ENCODE measurements at places on chromosomes 6 and 20.

DNA sequence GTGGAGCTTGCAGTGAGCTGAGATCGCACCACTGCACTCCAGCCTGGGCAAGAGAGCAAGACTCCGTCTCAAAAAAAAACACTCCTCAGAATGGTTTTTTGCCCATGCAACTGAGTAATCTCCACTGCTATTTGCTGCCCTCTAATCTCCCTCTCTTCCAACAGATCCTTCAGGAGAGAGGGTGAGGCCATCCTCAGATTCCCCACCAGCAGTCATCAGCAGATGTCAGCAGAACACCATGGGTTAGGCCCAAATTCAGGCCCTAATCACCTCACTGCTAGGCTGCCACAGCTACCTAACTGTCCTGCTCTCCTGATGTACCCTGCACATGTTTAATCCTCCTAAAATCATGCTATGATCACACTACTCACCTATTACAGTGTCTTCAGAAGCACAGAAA lies 63.2 kb upstream of the BEND6 start:
- DNase-seq: peak; percentile 18

DNA sequence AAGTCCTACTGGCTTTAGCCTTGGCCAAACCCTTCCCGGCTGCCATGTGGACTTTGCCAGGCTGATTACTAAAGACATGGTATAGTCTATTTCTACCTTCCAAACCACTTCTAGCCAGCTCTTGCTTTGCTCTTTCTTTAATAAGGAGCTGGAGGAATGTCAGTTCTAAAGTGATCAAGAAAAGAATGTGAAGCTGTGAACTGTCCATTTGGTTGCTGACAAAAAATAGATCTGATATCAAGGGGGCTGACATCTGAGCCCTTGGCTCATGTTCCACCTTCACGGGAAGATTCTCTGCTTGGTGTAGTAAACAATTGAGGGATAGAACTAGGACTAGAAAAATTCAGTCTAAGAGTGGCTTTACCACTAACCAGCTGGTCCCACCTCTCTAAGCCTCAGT lies 22.6 kb downstream of the GNAS-AS1 start:
- no peak for DNase-seq

DNA sequence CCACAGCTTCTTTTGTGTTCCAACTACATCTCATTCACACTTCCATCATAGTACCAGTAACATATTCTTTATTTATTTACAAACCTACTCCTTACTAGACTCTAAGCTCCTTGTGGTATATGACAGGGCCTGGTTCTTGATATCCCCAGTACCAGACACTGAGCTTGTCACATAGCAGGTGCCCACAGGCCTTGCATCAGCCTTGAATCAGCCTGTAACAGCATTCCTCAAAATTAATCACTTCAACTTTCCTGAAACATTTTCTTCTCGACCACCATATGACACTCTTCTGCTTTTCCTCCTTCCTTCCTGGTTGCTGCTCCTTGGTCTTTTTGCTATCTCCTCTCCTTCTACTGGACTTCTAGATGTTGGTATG lies 24.7 kb upstream of the SRPK1 start:
- DNase-seq: no peak

- no peak for DNase-seq
These were observed 24.5 kb upstream of the POPDC3 start for GRCh38 chr6:105204331-105204730.

GRCh38 chr6:155483858-155484257 lies 28.2 kb upstream of the NOX3 start:
- no peak for DNase-seq

- DNase-seq: no peak
These were observed 120.3 kb upstream of the MOCS1 start for GRCh38 chr6:40054602-40055001.

DNA sequence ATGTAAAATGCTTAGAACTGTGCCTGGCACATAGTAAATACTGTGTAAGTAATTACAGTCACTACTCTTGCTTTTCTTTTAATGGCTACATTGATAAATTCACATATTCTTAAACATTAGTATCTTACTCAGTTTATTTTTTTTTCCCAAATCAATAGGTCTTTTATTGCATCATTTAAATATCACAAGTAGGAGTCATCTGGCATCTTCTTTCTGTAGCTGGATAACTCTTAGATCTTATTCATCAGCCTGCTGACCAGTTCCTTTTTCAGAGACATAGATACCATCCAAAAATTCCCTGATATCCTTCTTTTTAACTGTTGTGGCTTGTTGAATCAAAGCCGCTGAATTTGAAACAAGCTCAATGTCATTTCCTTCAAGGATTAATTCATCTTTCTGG lies 20.0 kb upstream of the PHF3 start:
- no peak for DNase-seq

GRCh38 chr20:48065833-48066232 lies 280.6 kb upstream of the SULF2 start:
- DNase-seq: no peak

- DNase-seq: peak; percentile 78
These were observed 954 bp downstream of the HSD17B8 start for GRCh38 chr6:33205191-33206026.

GRCh38 chr6:158860279-158860865 lies 41.2 kb upstream of the EZR start:
- DNase-seq: no peak

GRCh38 chr6:119360262-119360915 lies 10.8 kb upstream of the MAN1A1 start:
- DNase-seq: no peak

DNA sequence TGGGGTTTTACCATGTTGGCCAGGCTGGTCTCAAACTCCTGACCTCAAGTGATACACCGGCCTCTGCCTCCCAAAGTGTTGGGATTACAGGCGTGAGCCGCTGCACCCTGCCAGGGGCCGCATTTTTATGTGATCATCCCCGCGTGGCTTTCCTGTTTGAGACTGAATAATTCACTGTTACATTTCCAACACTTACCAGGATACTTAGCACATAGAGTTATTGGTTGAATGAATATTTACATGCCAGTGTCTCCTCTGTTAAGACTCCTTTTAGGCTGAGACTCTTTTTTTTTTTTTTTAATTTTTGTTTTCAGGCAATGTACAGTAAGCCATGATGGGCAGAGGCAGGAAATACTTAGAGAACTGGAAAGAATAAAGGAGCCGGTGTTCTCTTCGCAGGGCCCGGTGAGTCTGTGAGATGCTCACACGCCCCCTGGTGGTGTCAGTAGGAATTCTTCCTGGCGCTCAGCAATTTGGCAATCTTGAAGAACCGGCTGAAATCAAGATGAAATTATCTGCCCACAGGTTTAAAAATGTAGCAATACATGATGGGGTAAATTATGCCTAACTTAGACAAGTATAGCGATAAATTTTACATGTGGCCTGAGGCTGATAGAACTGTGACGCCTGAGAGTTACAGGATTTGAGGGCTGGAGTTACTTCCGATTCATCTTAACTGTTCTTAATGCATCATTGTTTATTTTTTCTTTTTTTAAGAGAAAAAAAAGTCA lies 7.6 kb upstream of the RNF114 start:
- DNase-seq: peak; percentile 85

- no peak for DNase-seq
These were observed 299.0 kb upstream of the STXBP5 start for GRCh38 chr6:146905181-146905704.

- peak; percentile 26 for DNase-seq
These were observed 179.3 kb downstream of the CARMIL1 start for GRCh38 chr6:25458485-25458884.

DNA sequence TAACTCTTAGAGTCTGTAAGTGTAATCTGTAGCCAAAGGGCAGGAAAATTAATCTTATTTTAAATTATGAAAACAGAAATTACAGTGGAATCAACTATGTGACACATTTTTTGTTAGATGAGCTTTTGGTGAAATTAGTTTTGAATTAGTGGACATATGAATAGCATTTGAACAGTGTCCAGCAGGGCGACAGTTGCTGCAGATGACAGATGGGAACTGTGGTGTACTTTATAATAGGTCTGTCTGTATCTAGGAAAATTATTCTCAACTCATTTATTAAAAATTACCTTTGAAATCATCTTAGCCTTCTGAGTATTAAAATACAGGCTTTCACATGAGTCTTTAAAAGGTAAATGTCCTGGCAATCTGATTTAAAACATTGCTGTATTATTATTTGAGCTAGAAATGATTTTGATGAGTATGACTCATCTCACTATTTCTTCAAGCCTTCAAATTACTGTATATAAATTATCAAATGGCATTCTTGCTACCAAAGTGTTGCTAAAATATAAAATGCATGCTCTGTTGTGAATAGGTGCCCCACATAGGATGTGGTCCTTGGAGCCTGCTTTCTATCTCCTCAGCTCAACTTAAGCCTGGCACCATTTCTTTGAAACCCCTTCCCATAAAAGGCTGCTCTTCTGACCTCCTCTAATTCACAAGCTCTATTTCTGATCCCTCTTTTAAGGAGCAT lies 150.4 kb downstream of the C6orf58 start:
- no peak for DNase-seq

GRCh38 chr6:111484633-111484930 lies 1.6 kb upstream of the REV3L start:
- DNase-seq: no peak

DNA sequence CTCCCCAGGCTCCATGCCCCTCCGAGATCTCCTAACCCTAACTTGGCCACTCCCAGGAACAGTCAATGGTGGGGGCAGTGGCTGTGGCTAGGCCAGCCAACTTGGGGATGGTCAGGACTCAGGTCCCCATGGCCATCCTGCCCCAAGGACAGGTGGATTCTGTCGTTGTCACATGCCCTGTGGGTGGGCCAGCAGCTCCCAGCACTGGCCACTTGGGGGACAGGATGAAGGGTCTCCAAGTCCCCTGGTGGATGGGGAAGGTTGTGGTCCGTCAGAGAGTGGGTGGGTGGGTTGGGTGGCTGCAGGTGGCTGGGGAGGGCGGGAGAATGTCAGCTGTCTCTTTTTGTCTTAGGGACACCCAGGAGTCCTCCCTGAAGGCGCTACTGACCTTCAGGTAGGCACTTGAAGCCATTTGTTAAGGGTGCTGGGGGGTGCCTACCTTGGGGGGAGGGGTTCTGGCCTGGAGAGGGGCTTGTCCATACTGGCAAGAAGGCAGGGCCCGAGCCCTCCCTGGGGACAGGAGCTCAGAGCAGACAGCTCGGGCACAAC lies 5.5 kb downstream of the COL9A3 start:
- no peak for DNase-seq

DNA sequence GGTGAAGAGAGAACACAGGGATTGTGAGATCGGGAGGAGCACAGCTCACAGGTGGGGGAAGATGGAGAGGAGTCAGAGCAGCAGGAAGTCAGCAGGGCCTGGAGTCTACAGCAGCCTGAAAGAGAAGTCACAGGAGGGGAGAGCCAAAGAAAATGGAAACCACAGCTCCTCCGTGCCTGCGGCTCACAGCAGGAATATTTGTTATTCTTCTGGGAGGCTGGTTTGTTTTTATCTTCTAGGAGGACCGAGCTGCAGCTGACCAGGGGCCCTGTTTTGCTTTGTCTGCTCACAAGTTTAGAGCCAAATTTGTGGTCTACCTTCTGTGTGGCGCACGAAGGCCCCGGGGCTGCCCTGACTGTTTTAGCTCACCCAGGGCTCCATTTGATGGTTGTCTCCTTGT lies 81.8 kb downstream of the CLIC5 start:
- no peak for DNase-seq

DNA sequence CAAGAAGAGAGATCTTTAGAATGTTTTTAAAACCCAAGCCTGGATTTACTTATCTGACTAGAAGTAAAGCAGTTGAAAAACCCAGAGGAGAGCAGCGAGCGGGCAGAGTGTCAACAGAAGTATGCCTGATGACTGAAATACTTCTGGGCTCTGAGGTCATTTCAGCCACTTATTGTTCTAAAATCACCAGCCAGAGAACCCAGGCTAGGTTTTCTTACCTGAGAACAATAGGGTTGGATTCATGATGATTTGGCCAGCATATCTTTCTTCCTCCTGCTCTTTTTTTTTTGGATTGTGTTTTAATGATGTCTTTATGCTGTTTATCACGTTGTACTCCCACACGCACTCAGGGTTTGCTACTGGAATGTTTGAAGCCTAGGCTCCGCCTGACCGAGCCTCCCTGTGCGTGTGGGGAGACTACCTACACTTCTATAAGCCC lies 63.0 kb upstream of the KIF25 start:
- no peak for DNase-seq

DNA sequence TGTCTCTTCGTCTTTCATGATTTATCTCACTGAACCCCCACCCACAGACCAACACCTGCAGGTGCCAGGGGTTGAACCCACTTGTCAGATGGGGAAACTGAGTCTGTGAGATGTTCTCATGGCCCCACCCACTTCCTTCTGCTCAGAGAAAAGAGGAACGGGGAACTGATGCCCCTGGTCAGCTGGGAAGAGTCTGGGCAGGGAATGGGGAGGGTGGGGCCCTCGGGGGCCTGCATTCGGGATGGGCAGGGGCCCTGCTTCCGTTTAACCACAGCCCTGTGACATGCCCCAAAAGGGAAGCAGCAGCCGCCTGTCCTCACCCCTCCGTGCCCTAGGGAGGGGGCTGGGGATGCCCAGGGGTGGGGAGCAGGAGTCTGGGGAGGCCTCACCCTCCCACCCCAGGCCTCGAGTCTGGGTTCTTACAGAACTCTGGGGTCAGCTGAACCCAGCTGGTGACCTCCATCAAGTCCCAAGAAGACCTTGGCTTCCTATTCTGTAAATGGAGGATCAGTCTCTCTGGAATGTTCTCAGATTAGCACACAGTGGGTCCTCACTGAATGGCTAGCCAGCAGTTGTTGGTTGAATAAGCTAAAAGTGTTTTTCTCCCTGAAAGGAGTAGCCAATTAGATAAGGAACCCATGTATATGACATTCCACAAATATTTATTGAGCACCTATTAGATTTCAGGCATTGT lies 81.5 kb downstream of the CEBPB start:
- no peak for DNase-seq

DNA sequence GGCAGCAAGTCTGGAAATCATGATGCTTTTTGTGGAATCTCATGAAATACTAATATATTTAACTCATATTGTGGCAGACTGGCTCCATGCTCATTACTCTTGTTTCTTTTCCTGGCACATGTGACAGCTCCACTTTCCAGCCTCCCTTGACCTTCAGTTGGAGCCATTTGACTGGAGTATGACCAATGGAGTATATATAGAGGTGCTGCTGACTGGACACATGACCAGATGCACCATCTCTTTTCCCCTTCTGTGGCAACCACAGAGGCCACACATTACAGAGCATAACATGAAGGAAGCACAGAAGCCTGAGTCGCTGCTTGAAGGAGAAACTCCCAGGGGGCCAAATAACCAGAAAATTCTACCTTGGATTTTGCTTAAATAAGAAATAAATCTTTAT lies 77.4 kb downstream of the MKKS start:
- no peak for DNase-seq

DNA sequence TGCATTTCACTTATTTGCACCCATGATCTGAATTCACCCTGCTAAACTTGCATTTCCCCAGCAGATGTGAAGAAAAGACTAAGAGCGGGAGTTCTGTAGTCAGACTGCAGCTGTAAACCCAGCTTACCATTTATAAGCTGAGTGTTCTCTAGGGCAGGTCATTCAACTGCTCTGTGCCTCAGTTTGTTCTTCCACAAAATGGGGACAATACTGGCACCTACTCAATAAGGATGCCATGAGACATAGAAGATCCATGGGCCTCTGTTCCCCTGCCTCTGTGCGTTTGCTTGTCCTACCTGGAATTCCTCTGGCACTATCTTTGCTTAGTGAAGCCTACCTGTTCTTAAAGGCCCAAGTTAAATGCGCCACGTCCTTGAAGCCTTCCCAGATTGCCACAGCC lies 12.2 kb upstream of the MDFI start:
- DNase-seq: no peak

All from activated CD4-positive, alpha-beta T cell treated with anti-CD3 and anti-CD28 coated beads, Interleukin-2, amount 50 U/mL, for 16 hours (primary cell).